ENCODE measurements at places on chromosomes 4 and X.

DNA sequence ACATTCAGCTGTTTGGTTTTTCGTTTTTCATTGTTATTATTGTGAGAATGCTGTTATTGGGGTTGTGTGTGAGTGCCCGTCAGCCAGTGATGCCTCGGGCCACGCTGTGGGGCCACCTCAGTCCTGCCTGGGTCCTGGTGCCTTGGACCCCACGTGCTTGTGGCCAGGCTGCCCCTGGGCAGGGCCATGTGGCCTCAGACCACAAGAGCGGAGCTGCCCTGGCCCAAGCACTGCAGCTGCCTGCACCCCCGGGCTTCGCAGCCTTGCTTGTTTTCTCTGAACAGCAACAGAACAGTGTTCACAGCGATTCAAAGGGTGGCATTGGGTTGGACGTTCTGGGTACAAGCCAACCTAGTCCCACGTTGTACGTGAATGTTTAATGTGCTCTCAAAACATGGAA lies 56.9 kb downstream of the CPLX1 start:
- DNase-seq = no peak

- DNase-seq = no peak
These were observed 276.9 kb upstream of the PCDH7 start for GRCh38 chr4:30443289-30443688.

DNA sequence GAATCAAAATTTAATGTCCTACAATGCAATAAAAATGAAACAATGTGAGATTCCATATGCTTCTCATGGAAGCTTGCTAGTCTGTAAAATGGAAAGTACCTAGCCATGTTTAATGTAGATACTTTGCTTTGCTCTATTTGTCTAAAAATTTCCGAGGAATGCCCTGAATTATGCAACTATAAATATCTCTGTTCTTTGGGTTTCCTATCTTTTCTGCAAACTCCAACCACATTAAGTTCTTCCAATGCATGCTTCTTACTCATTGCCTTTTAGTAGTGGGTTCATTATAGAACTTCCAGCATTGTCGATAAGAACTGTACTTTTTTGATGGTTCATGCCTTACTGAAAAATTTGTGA lies 178.3 kb downstream of the RASL11B start:
- no peak for DNase-seq

- DNase-seq = no peak
These were observed 86.0 kb upstream of the AFAP1 start for GRCh38 chr4:8025668-8026067.

DNA sequence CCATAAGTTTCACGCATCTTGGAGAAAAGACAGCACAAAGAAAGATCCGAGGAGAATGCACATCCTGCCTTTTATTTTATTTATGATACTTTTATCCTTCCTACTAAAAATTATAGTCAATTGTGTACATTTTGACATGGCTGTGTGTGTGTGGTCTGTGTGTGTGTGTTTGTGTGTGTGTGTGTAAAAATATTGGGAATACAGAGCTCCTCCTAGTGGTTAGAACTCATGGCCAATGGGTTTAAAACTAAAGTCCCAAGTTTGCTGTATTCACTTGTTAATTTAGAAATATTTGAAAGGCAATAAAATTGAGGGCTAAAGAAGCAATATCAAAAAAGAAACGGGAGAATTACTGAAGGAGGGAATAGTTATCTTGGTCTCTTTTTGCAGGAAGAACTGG lies 47.5 kb downstream of the NKX6-1 start:
- no peak for DNase-seq
